ENCODE measurements at places on chromosomes 6 and 20.

DNA sequence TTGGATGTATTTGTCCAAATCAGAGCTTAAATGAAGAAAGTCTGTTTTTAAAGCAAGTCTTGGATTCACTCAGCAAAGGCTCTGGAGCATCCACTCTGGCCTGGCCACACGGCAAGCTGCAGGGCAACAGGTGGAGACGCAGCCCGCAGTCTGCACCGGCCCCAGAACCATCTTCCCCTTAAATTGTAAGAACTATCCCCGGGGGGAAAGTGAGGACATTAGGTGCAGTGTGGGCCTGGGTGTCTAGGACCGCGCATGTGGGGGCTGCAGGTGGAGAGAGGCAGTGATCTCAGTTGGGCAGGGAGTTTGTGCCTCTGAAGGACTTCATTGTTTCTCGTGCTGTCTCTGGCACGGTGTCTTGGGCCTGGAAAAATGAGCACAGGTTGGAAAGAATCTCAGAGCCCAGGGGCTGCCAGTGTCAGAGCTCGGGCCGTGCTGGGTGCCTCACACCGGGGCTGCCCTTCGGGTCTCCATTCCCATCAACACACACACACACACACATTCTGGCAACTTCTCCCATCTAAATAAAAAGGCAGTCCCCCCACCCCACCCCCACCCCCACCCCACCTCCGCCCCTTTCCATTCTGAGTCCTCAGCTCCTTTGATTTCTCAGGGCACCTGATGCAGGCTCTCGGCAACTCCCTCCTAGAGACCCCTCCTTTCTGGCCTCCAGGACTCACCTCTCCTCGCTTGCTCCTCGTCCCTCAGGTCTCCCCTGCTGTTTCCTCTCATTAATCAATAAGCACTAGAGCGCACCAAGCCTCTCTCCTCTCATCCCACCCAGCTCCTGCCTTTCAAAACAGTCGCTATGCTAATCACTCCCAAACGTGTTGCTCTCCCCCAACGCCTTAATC, 48.4 kb downstream of the FOXF2 start:
- no peak for DNase-seq

- no peak for DNase-seq
Observed at GRCh38 chr20:59017493-59018231, 1.6 kb upstream of the TUBB1 start.

DNA sequence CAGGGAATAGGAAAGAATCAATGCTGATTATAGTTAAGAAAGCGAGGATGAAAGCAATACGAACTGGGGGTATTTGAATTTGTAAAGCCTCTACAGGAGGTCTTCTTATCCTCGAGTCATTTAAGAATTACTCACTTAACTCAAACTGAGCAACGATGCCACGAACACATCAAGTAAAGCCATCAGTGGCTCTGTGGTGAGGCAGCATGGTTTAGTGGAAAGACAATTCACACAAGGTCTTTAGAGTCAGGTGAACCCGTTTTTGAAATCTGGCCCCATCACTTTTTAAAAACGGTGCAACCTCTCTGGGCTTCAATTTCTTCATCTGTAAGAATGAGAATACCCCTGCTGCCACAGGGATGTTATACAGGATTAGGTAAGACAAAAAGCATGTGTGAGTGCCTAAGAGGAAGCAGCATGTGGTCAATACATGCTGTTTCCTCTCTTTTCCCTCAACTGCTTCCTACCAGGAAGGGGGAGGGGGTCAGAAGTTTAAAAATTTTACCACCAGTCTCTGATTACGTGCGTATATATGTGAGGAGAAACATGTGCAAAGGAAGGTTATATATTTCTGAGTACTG, 162.0 kb downstream of the BTBD9 start:
- no peak for DNase-seq

DNA sequence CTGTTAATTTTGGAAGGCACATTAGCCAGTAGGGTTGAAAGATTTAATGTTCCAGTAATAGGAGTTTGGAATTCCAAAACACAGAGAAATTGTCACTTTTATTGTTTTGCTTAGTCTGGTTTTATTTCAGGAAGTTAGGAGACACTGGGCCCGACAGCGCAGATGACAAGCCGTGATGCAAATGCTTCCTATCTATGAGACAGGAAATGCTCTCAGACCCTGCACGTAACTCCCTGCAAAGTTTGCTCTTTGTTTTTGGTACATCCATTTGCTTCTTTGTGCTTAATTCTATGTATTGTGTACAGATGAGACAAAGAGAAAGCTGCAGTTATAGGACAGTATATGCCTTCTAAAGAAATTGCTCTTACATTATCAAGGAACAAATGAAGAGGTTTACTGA, 201.6 kb upstream of the SGK1 start:
- DNase-seq = no peak

DNA sequence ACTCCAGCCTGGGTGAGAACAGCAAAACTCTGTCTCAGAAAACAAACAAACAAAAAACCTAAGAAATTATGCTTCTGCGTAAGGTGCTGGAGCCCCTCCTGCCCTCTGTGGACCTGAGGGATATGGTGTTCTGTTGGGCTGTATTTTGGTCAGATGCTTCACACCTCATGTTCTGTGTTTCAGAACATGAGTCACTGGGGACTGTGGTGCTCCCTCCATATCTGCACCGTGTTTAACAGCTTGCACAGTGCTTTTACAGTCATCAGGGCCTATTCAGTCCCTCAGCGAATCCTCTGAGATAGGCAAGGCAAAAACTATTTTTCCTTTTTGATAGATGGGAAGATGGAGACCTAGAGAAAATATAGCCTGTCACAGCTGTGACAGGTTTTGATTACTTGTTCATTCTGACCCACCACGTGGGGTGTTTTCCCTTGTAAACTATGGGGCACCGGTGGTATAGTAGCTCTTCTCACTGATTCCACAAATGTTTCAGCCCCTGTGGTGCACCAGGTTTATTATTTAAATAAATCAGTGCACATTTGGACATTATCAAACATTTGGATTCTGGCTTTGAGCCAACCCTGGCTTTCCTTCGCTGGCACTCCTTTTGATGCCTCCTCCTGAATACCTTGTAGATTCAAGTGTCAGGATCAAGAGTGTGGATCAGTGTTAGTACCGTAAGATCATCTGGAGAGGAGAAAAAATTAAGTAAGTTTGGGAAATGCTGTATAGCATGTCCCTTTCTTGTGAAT, 9.6 kb downstream of the TTPAL start:
- DNase-seq = no peak

DNA sequence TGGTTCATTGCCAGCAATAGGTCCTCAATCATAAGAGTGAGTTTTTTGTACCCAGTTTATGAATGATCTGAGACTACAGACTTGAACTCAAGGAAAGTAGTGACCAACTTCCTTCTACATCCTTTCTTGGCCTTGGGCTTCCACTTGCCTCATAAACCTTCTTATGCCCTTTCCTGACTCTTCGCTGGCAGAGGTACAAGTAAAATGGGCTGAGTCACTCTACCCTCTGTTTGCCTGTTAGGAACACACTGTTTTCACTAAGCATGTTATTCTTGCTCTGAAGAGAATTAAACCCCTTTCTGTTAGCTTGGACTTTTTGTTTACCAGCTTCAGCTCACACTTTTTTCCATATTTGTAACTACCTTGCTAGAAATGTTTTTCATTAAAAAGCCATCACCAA, 74.4 kb downstream of the PKHD1 start:
- DNase-seq = no peak

GRCh38 chr20:4957187-4957586, 44.1 kb downstream of the SLC23A2 start:
- DNase-seq = no peak

- DNase-seq = peak; percentile 52
Observed at GRCh38 chr6:21277601-21278374, 315.8 kb upstream of the SOX4 start.

DNA sequence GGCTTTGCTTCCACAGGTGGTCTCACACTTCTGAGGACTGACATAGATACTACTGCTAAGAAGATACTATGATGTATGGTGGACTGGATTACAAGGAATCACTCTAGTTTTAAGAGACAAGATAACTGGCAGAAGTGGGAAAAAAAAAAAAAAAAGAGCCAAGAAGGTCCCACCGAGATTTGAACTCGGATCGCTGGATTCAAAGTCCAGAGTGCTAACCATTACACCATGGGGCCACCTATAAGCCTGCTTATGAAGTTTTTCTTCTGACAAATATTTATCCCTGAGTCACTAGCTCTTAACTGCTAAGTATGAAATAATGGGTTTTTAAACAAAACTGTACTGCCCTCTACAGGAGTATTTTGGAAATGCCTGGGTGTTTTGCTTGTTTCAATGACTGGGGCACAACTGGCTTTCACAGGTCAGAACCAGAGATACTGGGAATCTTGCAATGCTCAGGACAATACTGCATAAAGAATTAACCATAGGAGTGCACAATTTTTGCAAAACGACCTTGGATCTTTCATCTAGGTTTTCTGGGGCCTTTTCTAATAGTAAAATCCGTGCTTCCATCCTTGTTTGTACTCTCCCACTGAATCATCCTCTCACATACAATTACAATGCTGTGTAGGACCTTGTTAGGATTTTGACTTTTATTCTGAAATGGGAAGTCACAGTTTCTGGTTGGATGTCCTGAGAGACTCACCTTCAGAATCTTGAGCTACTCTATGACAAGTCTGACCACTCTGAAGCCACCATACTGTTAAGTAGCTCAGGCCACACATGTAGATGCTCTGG, 116.3 kb downstream of the OR2B2 start:
- peak; percentile 69 for DNase-seq

DNA sequence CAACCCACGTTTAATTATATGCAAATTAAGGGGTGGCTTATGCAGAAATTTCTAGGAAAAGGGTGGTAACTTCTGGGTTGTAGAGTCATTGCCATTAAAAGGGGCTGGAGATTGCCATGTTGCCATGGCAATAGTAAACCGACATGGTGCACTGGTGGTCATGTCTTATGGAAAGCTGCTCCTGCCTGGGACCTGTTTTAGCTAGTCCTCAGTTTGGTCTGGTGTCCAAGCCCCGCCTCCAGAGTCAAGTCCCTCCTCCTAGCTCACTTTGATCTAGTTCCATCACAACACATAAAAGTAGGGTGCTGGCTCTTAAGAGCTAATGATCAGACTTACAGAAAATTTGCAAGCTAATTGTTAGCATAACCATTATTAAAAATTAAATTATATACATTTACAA, 5.3 kb downstream of the SLC22A2 start:
- no peak for DNase-seq

- no peak for DNase-seq
Observed at GRCh38 chr6:42396720-42397119, 55.0 kb downstream of the TRERF1 start.

DNA sequence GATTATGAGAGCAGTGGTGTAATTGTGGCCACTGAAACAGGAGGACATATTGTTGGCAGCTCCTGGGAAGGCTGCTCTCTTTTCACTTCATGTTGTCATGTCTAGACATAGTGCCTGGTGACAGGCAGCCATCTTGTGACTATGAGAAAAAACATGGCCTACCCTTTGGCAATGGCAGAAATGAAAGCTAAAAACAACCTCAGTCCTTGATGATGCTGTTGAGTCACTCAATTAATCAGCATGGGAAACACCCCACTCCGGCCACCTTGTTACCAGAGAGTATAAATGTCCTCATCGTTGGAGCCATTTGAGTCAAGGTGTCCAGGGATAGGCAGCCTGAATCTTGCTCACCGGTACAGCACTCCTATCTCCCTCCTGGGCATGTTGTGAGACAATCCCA, 31.2 kb upstream of the HMGA1 start:
- DNase-seq = no peak

- no peak for DNase-seq
Observed at GRCh38 chr20:37007898-37008649, 56.6 kb upstream of the SAMHD1 start.

GRCh38 chr20:5282561-5282960, 34.2 kb downstream of the PROKR2 start:
- DNase-seq = no peak

DNA sequence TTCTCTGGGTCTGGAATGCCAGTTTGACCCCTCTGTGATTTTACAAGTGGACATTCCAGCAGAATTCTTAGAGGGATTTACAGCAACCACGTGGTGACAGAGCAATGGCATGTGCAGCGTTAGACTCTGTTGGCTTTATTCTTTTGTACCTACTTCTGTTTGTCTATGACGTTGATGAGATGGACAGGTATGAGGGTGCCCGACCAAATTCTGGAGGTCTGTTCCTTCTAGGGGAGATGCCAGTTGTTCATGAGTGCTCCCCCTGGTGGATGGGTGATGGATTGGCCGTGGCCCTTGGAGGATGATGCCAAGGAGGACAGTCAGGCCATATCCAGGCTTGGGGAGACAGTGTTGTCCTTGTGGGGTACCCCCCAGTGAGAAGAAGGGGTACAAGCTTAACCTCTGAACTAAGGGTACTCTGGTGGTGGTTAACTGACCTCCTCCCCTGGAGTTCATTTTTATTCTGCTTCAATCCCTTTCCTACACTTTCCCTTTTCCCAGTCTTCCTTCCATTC, 198.6 kb downstream of the DTNBP1 start:
- DNase-seq = no peak

GRCh38 chr6:46983007-46983411, 59.1 kb downstream of the ADGRF1 start:
- peak; percentile 37 for DNase-seq

GRCh38 chr6:109079981-109080380, 14.7 kb downstream of the SESN1 start:
- DNase-seq = no peak

DNA sequence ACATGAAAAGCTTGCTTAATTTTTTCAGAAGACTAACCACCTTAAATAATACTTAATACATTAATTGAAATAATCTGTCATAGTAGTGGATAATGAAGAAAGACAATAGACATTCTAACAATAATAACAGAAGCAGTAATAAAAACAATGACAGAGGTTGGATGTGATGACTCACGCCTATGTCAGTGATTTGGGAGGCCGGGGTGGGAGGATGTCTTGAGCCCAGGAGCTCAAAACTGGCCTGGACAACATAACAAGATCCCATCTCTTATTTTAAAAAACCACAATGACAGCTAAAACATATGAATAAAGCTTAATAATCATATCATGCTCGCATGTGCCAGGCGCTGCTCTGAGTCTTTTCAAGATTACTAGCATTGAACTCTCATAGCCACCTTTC, 105.5 kb downstream of the IPCEF1 start:
- no peak for DNase-seq

GRCh38 chr6:89027756-89028155, 52.8 kb upstream of the PNRC1 start:
- no peak for DNase-seq

- no peak for DNase-seq
Observed at GRCh38 chr6:45830441-45831139, 185.1 kb downstream of the CLIC5 start.

GRCh38 chr6:133671376-133671775, 217.5 kb upstream of the TCF21 start:
- no peak for DNase-seq
